Osteoblast (primary cell): ENCODE measurements at places on chromosomes 13 and 19.
A peak's percentile ranks its signal among the peaks of the same experiment; 100 is the strongest.

- peak; percentile 88 for DNase-seq
These were observed 10.5 kb upstream of the PRR19 start for GRCh38 chr19:42291435-42291810.

DNA sequence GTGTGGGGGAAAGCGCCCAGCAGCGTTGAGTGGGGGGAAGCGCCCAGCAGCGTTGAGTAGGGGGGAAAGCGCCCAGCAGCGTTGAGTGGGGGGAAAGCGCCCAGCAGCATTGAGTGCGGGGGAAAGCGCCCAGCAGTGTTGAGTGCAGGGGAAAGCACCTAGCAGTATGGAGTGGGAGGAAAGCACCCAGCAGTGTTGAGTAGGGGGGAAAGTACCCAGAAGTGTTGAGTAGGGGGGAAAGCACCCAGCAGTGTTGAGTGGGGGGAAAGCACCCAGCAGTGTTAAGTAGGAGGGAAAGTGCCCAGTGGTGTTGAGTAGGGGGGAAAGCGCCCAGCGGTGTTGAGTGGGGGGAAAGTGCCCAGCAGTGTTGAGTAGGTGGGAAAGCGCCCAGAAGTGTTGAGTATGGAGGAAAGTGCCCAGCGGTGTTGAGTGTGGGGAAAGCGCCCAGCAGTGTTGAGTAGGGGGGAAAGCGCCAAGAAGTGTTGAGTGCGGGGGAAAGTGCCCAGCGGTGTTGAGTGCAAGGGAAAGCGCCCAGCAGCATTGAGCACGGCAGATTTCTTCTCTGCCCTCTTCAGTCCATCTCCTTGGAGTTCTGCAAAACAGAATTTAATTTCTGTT is 138.4 kb downstream of the ATP11A start:
- peak; percentile 30 for DNase-seq

- no peak for DNase-seq
These were observed 13.4 kb downstream of the HSH2D start for GRCh38 chr19:16156904-16157303.

GRCh38 chr19:5880604-5881078 is 10.3 kb upstream of the FUT5 start:
- peak; percentile 90 for DNase-seq

GRCh38 chr13:58343076-58343475 is 711.5 kb downstream of the PCDH17 start:
- DNase-seq = no peak

DNA sequence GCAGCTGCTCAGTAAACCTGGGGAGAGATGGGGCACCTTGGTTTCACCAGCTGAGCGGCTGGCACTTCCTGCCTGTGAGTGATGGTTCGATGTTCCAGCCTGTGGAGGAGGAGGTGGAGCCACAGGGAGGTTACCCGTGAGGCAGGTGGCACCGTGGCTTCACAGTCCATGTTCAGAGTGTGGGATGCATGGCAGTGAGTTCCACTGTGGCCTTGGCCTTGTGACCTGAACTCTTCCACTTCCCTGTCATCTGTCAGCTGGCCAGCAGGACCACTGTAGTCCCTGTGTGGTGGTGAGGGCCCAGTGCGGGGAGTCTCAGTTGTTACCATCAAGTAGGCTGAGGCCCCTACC is 16.9 kb downstream of the SMARCA4 start:
- no peak for DNase-seq

DNA sequence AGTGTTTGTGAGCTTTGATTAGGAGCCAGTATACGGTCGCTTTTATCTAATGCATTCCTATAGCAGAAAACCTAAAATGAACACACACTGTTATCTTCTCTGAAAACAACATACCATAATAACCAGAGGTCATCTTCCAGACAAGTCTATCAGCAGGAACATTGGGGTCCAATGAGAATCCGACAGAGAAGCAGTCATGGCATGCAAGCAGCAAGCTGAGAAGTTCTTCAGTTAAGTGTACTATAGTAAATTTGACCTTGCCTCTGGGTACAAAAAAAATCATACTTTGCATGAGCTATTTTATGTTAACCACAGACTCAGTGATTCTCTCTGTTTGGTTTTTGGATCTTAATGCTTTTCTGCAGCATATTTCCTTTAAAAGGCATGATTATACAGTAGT is 1505.1 kb downstream of the PCDH9 start:
- DNase-seq = no peak

DNA sequence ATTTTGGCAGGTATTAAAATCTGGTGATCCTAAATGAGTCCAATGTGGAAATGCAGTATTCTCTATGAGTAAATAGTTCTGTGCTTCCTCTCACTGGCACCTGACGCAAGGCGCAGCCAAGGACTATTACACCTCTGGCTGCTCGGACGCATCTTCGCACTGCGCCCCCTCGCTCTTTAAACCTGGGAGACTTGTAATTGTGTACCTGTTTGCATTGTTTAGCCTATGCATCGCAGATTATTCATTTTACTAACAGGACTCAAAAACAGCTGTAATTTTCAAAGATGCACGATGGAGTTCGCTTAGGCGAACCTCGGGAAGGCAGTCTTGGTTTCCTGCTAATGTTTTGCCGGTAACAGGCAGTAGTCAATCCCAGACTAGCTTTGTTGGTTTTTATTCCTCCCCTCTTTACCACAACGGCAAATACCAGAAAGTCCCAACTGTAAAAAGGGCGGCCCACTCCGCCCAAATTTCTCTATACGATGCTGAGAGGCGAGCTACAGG is 113.2 kb downstream of the KCNRG start:
- DNase-seq = no peak

DNA sequence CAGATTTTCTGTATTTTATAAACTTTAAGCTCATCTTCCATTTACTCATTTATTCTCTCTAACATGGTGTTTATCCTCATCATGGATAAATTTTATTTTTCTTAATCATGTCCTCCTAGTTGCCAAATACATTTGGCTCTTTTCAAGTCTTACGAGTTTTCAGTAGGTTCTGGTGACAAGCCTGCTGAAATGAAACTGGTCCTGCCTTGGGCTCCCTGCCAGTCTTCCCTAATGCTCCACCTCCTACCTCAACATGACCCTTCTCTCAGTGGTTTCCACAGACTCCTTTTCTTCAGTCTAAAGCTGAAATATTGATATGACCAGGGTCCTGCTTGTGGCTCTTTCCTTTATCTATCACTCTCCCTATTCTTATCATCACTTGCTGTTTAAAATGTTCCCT is 81.2 kb downstream of the TRPC4 start:
- DNase-seq = no peak
